ENCODE measurements at places on chromosomes 7 and 10. TPM values are rescaled to one million over a fixed set of nuclear protein-coding genes. Genes with fewer than 3 reads are reported as not detected.
A peak's percentile ranks its signal among the peaks of the same experiment; 100 is the strongest.

DNA sequence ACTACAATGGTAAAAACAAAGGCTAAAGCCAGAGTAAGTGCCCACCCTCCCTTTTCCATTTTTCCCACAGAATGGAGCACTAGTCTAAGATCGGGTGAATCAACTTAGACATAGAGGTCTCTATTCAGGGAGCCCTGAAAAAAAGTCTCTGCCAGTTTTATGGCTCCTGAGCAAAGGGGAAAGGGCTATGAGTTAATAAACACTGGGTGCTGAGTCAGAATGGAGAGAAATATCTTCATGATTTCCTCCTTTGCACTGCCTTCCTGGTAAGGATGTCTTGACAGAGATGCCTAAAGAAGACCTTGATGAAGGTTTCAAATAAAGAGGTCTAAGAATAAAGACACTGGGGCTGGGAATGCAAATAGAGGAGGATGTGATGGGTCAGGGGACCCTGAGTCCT, 607.4 kb upstream of the MBL2 start:
- DNase-seq: no peak
- H3K4me1 ChIP-seq: no peaks in the 10 kb centered on the region
- no peaks in the 10 kb centered on the region for H3K36me3 ChIP-seq
- no peak overlapping the region for H3K4me3 ChIP-seq

DNA sequence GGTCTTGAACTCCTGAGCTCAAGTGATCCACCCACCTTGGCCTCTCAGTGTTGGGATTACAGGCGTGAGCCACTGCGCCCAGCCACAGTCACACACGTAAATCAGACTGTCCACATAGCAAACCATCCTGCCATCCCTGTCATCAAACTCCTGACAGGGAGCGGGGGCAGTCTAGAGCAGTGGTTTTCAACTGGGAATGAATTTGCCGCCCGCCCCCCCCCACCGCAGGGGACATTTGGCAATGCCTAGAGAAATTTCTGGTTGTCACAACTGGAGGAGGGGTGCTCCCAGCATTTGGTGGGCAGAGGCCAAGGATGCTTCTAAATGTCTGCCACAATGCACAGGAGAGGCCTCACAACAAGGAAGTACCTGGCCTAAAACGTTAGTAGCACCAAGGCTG, 24.1 kb downstream of the CAMK2G start:
- H3K4me1 ChIP-seq: peaks cover 16% of the 10 kb centered on the region
- no peak overlapping the region for H3K27ac ChIP-seq
- DNase-seq: no peak
- no peak overlapping the region for H3K4me3 ChIP-seq

The C7orf57 gene
- total RNA-seq: not detected

The DNAH11 gene
- total RNA-seq: 0.63 TPM

- peaks cover 8% of the 10 kb centered on the region for H3K4me1 ChIP-seq
- peak overlapping the region; percentile 94 for H3K27ac ChIP-seq
- no peaks in the 10 kb centered on the region for H3K27me3 ChIP-seq
- no peaks in the 10 kb centered on the region for H3K36me3 ChIP-seq
Observed at GRCh38 chr10:78768876-78769275, 299.9 kb upstream of the ZMIZ1 start.

All from neural crest cell (in vitro differentiated cells).